ENCODE measurements at places on chromosomes 7 and 10. TPM values are rescaled to one million over a fixed set of nuclear protein-coding genes. Genes with fewer than 3 reads are reported as not detected.

GRCh38 chr7:47979832-47980181 lies 392 bp upstream of the HUS1 start:
- DNase-seq = no peak

DNA sequence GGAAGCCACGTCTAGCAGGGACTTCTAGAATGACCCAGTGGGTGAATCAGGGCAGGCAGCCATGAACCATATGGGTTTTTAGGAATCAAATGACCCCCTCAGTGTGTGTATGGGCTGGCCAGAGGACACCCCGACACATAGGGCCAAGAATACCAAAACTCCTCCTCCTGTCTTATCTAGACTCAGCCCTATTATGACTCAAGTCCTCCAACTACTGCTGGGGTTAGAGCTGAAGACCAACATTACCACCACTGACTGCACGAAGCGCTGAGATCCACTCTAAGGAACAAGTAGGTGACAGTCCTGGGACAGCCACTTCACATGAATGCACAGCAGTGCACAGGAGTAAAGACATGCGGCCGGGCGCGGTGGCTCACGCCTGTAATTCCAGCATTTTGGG lies 11.5 kb upstream of the SVOPL start:
- no peak for DNase-seq

Gene TMEM184A
- 1.1 TPM for total RNA-seq

DNA sequence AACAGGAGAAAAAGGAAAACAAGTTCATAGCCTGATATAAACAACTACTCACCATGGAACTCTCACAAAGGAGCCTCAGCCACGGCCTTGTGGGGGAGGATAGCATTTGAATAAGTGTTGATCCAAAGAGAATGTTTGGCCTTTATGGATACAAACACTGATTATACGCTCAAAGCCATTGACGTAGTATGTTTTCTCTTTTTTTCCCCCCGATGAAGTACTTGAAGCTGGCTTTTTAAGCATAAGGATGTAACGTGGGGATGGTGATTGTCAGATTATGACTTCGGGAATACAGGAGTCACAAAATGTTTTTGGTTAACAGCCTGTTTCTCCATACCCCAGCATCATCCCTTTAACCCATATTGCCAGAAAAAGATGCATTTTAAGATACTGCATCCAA lies 39.8 kb downstream of the CELF2 start:
- DNase-seq = no peak

Gene STARD3NL
- 37.0 TPM for total RNA-seq

Gene HHEX
- not detected for total RNA-seq

DNA sequence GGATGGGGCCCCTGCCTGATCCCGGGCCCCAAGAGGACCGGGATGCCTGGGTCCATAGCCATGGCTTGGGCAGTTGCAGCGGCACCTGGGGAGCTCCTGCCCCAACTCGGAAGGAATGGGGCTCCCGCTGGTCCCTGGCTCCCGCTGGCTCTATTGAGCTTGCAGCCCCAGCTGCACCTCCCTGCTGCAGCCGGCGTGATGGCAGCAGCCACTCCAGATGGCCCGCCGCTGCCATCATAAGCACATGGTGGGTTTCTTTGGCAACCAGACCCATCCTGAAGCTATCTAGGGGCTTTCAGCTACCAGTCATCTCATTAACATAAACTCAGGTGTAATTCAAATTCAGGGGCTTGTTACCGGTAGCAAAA lies 11.1 kb upstream of the DNMBP start:
- no peak for DNase-seq

DNA sequence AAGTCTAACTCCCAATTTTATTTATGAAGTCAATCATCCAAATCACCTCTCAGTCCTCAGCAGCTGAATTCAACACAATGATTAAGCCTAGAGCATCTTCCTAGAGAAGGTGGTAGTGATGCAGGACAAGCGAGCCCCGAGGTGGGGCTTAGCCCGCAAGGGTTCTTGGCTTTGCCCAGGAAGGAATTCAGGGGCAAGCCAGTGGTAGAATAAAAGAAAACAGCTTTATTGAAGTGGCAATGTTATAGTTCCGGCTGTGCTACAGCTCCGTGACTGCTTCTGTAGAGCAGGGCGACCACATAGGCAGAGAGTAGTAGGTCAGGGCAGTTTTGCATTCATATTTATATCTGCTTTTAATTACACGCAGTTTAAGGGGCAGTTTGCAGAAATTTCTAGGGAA lies 18.1 kb downstream of the IL2RA start:
- no peak for DNase-seq

Gene FAM25C
- total RNA-seq = 0.92 TPM

Gene LRIT2
- not detected for total RNA-seq

GRCh38 chr10:35192645-35193249 lies 66.1 kb downstream of the CREM start:
- peak; percentile 18 for DNase-seq

Gene AS3MT
- total RNA-seq = 6.4 TPM

Gene ZP3
- total RNA-seq = 7.8 TPM

DNA sequence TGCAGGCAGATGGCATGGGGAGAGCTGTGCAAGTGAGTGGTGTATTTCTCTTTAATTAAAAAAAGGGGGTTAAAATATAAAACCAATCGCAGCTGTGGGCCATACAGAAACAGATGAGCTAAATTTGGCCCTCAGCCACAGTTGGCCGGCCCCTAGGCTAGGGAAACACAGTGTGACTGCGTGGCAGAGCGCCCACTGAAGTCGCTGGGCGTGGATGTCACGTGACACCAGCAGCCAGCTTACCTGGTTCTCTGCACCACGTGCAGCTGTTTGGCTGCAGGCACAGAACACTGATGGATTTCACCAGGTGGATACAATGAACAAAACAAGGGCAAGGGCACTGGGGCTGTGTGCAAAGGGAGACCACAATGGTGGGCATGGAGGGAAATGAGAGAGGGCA lies 119.3 kb upstream of the ZNF746 start:
- no peak for DNase-seq

GRCh38 chr10:21095494-21096055 lies 198.5 kb upstream of the NEBL start:
- no peak for DNase-seq

Gene TBX20
- total RNA-seq = not detected

Gene IL6
- 0.28 TPM for total RNA-seq

GRCh38 chr7:108376206-108376605 lies 80.0 kb downstream of the NRCAM start:
- no peak for DNase-seq

DNA sequence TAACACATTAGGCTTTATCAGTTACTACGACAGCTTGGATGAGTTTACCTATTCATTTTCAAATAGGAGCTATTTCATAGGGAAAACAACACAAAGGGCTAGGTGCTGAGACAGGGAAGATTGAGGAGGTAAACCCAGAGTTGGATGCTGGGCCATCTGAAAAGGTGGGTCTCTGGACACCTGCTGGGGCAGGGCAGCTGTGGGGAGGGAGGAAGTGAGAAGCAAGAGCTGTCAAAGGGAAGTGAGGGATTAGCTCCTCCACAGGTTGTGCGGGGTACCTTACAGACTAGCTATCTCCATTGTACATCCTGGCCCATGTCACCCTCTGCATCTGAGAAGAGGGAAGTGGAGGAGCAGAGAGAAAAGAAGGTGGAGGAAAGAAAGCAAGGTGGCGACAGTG lies 48.9 kb downstream of the BLNK start:
- DNase-seq = no peak

Measured in foreskin keratinocyte (primary cell).